ENCODE measurements at places on chromosomes 4 and X.
A peak's percentile ranks its signal among the peaks of the same experiment; 100 is the strongest.

GRCh38 chrX:120725874-120726273 lies 96.0 kb upstream of the C1GALT1C1 start:
- DNase-seq: no peak

- no peak for DNase-seq
Measured at GRCh38 chr4:42501624-42502401, 104.5 kb downstream of the SHISA3 start.

- DNase-seq: peak; percentile 39
Measured at GRCh38 chr4:5785806-5786680, 75.0 kb downstream of the EVC start.

- DNase-seq: no peak
Measured at GRCh38 chrX:19956306-19956705, 34.6 kb downstream of the BCLAF3 start.
